ENCODE measurements at places on chromosomes 16 and 17.

- DNase-seq, result peak; percentile 68
These were observed 1.8 kb downstream of the TNS4 start for GRCh38 chr17:40499551-40500189.

DNA sequence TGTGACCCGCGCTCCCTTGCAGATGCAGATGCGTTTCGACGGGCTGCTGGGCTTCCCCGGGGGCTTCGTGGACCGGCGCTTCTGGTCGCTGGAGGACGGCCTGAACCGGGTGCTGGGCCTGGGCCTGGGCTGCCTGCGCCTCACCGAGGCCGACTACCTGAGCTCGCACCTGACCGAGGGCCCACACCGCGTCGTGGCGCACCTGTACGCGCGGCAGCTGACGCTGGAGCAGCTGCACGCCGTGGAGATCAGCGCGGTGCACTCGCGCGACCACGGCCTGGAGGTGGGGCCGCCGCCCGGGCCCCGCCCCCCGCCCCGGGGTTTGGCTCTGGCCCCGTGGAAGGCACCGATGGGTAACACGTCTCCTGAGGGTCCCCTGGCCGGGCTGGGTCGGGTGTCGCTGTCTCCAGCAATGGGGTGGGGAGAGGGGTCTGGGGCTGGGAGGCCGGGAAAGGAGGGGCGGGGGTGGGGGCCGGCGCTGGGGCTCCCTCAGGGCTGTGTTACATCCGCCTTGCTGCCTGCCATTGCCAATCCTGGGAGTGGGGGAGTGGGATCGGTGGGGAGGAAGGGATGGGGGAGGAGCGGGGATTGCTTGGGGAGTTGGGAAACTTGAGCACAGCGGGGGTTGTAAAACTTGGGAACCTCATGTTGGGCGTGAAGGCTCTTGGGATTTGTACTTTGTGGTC is 737 bp downstream of the NUDT16L1 start:
- DNase-seq, result no peak

- DNase-seq, result no peak
These were observed 3.6 kb downstream of the COX10 start for GRCh38 chr17:14072881-14073280.

DNA sequence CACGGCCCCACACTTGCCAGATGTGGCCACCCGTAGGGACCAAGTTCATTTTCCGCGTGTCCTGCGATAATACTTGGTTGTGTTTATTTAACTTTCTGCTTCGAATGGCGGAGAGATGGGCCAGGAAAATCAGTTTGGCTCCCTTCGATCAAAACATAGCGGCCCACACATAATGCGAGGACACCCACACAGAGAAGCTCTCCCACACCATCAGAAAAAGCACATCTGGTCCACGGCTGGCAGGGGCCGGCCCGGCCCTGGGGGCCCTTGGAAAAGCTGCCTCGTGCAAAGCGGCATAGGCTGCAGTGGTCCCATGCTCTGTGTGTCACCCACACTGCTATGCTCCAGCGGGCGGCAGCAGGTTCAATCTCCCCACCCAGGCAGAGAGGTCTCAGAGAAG is 46.9 kb downstream of the ZNF423 start:
- DNase-seq, result no peak

DNA sequence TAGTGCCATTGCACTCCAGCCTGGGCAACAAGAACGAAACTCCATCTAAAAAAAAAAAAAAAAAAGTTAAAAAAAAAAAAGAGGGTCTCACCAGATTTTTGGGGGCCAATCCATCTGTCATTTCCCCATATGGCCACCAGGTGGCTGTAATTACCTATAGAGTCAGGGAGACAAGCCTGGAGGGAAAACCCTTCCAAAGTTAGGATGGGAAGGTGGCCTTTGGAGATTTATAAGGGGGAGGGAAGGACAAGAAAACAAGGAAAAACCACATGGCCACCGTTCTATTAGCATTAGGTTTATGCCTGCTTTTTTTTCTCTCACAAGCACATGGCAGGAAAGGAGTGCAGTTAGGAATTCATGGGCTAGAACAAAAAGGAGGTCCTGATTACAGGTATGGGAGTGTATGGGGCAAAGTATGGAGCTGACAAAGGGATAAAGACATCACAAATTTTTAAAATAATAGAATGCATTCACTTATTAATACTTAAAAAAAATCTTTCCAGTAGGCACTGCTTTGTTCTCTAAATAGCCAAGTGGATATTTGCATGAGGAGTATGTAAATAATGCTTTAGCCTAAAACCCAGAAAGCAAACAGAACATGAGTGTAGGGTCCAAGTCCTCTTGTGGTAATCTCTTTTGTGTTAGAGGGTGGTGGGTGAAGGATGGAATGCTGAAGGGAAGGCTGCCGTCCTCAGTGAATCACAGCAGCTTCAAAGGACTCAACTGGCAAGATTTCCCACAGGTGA is 5.1 kb downstream of the CYB5D1 start:
- DNase-seq, result peak; percentile 56

DNA sequence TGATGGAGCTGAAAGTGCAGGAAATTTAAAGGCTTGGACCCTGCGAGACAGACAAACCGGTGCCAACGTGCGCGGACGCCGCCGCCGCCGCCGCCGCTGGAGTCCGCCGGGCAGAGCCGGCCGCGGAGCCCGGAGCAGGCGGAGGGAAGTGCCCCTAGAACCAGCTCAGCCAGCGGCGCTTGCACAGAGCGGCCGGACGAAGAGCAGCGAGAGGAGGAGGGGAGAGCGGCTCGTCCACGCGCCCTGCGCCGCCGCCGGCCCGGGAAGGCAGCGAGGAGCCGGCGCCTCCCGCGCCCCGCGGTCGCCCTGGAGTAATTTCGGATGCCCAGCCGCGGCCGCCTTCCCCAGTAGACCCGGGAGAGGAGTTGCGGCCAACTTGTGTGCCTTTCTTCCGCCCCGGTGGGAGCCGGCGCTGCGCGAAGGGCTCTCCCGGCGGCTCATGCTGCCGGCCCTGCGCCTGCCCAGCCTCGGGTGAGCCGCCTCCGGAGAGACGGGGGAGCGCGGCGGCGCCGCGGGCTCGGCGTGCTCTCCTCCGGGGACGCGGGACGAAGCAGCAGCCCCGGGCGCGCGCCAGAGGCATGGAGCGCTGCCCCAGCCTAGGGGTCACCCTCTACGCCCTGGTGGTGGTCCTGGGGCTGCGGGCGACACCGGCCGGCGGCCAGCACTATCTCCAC is at the start of gene NOG:
Gene NOG, plus strand, starts transcription at position 54 of the 674 bp plus-strand sequence. Its CDS starts 525 bp downstream, at position 579.
- DNase-seq, result no peak

GRCh38 chr16:12160815-12161550 is 184.4 kb downstream of the SNX29 start:
- no peak for DNase-seq

DNA sequence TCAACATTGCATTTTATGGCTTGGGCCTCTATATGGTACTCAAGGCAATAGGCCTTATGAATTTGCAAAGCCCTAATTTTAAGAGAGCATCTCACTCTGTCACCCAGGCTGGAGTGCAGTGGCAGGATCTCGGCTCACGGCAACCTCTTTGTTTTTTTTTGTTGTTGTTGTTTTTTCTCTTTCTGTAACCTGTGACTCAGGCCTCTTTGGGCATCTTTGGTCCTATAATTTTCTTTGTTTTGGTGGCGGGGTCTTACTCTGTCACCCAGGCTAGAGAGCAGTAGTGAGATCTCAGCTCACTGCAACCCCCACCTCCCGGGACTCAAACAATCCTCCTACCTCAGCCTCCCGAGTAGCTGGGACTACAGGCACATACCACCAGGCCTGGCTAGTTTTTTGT is 21.8 kb upstream of the HERPUD1 start:
- no peak for DNase-seq

- DNase-seq, result no peak
These were observed 1.2 kb upstream of the GPT2 start for GRCh38 chr16:46882940-46883307.

GRCh38 chr16:55126456-55126855 is 195.8 kb downstream of the IRX5 start:
- peak; percentile 8 for DNase-seq

- no peak for DNase-seq
These were observed 31.9 kb downstream of the TENT4B start for GRCh38 chr16:50185005-50185505.

DNA sequence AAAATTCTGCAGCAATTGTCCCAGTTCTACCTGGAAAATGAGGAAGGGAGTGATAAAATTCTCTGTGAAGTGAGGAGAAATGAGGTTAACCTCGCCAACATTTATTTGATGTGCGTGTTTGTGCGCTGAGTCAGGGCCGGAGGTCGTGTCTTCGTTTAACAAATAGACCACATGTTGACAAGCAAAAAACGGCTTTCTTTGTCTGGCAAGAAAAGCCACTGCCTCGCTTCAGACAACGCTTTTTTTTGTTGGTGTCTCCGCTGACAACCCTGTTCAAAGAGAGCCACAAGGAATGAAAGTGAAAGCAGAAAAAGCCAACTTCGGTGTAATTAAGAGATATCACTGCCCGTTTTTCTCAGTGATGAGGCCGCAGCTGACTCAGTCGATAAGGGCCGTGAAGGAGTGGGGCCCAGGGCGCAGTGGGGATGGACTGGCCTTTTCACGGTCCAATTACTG is 510.6 kb downstream of the CDH13 start:
- DNase-seq, result no peak

DNA sequence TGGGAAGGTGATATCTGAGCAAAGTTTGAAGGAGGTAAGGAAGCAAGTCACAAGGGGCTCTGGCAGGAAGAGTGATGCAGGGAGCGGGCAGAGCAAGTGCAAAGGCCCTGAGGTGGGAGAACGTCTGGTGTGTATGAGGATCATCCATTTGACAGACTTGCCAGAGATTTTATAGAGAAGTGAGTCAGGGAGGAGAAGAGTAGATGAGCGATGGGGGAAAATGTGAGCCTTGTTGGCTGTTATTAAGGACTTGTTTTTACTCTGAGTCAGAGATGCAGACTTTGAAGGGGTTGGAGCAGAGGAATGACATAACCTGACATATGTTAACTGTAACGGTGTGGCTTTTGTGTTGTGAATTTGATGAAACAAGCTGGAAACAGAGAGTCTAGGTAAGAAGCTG is 3.5 kb upstream of the CLEC10A start:
- no peak for DNase-seq

- no peak for DNase-seq
These were observed 237.0 kb downstream of the CA10 start for GRCh38 chr17:51921500-51921899.

DNA sequence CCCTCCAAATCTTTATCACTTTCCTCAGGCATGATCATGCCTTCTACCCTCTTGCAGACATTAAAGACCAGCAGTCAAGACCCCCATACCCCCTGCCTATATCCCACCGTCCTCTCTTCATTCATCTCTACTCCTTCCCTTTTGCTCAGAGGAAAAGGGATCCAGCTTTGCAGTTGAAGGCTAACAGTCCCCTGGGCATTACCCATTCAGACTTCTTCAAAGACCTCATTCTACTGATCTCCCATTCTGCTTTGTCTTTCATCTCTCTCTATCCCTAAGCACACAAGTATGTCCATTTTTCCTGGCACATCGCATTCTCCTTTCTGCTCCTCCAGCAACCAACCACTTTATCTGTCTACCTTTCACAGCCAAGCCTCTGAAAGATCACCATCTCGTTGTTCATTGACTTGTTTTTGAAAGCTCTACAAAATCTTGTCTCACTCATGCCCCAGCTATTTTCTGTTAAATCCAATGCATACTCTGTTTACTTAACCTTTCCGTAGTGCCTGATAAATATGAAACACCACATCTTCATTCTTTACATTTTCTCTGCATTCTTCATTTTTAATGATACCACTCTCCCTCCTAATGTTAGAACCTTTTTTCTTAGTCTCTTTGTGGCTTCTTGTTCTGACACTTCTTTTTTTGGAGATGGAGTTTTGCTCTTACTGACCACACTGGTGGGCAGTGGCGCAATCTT is 14.1 kb upstream of the LCMT1 start:
- no peak for DNase-seq

- no peak for DNase-seq
These were observed 142.3 kb downstream of the RGS9 start for GRCh38 chr17:65279456-65279855.

- DNase-seq, result no peak
These were observed 1006.7 kb upstream of the GOT2 start for GRCh38 chr16:59740858-59741257.

- no peak for DNase-seq
These were observed 14.2 kb upstream of the FOXK2 start for GRCh38 chr17:82505296-82505695.

GRCh38 chr17:12536021-12536420 is 129.7 kb upstream of the MYOCD start:
- no peak for DNase-seq

DNA sequence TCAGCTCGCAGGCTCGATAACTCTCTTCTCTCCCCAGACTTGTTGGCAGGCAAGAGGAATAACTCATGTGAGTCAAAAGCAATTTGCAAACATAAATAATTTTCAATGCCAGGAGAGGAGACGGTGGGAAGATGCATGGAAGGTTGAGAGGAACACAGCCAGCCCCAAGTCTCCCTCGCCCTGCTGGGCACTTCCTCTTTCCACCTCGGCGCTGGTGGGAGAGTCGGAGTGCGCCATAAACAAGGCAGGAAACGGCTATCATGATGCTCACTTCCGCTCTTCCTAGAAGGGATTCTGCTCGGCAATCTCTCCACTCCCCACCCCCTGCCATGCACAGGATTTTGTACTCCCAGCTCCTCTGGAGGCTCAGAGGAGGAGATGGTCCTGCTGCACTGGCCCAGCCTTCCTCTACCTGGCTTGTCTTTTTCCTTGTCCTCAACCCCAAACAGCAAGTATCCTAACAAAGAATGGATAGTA is 13.0 kb downstream of the CBX4 start:
- DNase-seq, result no peak

- DNase-seq, result no peak
These were observed 3.0 kb upstream of the ITGAX start for GRCh38 chr16:31351942-31352325.

All from DMS79 (cell line).